Stimulated activated CD4-positive, alpha-beta T cell treated with anti-CD3 and anti-CD28 coated beads, Interleukin-4, amount 100 ng/mL, for 4 hours (primary cell): ENCODE measurements at places on chromosomes 7 and 10.

DNA sequence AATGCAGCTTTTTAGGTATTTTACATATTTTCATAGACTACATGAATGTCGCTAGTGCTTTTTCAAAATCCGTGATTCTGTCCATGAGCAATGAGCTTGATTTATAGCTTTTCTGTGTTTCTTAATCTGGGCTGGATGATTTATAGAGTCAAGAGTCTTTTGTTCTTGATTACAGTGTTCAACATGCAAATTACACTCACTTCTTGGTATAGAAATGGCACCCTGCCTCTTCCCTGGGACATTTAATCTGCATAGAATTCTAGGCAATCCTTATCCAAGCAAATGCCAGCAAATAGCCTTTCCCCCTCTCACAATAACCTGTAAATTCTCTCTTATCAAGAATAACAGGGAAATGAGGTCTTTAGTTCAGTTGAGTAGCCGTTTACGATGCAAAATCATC, 246.2 kb upstream of the SEMA3C start:
- DNase-seq = no peak

DNA sequence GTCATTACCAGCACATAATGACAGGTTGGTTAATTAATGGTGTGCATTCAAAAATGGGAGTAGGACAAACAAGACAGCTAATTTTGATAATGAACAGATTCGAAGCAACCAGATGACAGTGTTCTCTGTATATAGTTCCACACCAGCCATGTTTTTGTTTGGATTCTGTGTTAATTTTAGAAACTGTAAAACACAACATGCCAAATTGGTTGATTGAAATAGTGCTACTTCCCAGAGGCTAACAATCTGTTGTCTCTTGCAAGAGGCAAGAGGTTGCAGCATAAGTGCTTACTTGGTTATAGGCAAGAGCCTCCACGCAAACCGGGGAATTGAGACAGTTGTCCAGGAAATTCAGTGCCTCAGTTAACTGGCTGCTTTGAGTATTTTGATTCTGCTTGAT, 170.2 kb upstream of the HABP2 start:
- DNase-seq = no peak

- DNase-seq = peak; percentile 33
Observed at GRCh38 chr7:99040104-99040958, 103.6 kb downstream of the SMURF1 start.

DNA sequence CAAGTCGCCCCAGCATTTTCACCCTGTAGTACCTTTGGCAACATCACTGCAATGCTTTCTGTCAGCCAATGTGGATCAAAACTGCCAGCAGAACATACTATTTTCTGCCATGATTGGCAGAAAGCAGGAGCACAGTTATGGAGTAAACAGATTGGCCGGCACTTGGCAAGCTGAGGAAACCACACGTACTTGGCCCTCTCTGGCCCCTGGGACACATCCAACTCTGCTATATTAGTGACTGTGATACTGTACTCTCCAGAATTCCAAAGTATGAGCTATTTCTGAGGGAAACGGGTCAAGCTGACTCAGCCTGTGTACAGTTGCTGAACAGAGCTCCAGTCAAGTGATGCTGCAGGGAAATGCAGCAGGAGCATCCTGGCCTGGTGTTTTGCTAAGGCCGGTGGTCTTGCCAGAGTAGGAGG, 39.8 kb upstream of the LANCL2 start:
- no peak for DNase-seq

- DNase-seq = no peak
Observed at GRCh38 chr7:112023786-112024185, 182.4 kb downstream of the DOCK4 start.

DNA sequence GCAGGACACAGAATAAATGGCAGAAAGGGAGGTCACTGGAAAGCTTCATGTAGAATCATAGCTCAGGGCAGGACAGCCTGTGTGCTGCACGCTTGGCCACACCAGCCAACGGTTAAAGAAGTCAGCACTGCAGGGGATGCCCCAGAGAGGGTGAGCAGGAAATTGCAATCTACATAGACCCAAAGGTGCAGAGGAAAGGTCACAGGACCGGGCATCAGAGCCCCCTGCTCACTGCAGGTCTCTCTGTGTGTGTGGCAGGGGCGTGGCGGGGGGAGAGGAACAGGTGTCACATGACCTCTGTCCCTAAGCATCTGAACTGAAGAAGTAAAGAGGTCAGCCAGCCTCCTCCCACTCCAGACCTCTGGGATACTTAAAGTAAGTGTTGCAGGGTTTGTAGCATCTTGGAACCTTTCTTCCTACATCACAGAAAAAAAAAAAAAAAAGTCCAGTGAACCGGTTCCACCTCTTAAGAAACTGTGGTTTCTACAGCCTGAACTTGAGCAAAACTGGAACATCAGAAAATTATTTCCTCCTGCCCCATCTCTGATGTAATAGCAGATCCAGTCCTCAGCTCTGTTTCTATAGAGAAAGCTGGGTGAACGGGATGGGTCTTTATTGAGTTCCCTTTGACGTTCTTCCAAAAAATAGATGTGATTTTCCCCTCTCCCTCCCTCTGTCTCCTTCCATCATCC, 64.3 kb downstream of the RGS10 start:
- no peak for DNase-seq

- DNase-seq = no peak
Observed at GRCh38 chr7:130127821-130128317, 57.5 kb downstream of the KLHDC10 start.
